ENCODE measurements at places on chromosomes 6 and 20.

GRCh38 chr20:4604580-4604979 lies 117.1 kb upstream of the PRND start:
- no peak for DNase-seq

DNA sequence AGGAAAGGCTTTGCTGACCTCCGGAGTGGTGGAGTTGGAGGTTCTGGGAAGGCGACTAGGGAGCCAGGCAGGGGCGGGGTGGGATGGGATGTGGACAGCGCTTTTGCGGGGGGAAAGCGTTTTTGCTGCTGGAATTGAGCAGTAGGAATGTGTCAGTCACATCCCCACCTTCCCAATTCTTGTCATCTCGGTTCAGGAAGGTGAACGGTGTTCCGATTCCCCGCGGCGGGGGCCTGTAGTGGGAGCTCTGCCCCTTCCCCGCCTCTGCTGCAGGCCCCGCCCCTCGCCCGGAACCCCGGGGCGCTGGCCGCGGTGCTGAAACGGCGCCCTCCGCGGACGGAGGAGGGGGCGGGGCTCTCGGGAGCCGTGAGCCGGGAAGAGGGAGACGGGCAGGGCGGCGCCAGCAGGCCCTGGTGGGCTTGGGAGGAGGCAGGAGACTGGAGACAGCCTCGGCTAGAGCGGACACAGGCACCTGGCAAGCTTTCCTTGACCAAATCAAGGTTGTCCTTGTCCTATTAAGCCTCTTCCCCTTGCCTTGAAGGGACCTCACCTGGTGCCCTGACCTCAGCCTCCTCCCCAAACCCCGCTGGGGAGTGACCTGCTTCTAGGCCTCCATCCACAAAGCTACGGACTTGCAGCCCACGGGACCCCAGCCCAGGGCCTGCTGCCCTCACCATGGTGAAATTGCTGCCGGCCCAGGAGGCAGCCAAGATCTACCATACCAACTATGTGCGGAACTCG lies at the start of gene LHFPL5:
Gene LHFPL5, plus strand, starts transcription at position 357 of the 741 bp plus-strand sequence. Its CDS starts 319 bp downstream, at position 676.
- peak; percentile 92 for DNase-seq

DNA sequence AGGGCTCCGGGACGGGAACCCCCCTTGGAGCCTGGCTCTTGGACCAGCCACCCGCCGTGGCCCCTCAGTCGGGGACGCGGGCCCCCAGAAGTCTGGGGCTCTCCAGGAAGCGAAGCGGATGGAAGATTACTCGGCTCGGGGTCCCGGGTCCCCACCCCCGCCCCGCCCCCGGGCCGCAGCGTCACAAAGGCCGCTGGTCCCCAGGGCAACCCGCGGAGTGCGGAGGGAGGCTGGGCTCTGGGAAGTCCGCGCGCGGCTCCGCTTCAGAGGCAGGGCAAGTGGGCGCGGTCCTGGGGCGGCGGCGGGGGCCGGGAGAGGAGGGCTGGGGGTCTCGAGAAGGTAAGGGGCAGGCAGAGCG lies at the start of gene FNDC11:
Gene FNDC11, plus strand, starts transcription at position 227 of the 358 bp plus-strand sequence. CDS start 1,505 bp downstream, outside the sequence.
- no peak for DNase-seq

DNA sequence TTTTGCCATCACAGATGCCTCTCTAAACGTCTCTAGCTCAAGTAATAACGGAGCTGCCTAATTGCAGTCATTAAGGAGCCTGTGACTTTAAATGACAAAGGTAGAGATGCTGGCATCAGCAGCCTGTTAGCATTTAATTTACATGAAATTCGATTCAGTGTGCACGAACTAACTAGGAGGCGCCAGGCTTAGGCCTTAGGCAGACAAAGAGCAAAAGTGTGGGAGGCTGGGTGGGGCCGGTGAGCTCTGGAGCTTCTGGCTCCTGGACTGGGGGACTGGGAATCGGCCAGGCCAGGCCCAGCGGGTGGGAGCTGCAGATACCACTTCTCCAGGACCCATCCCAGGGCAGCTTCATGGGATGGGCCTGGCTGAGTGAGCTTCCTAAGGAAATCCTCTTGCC lies 170.0 kb upstream of the AGPAT4 start:
- peak; percentile 20 for DNase-seq

GRCh38 chr20:19897891-19898290 lies 119.3 kb upstream of the NAA20 start:
- no peak for DNase-seq

DNA sequence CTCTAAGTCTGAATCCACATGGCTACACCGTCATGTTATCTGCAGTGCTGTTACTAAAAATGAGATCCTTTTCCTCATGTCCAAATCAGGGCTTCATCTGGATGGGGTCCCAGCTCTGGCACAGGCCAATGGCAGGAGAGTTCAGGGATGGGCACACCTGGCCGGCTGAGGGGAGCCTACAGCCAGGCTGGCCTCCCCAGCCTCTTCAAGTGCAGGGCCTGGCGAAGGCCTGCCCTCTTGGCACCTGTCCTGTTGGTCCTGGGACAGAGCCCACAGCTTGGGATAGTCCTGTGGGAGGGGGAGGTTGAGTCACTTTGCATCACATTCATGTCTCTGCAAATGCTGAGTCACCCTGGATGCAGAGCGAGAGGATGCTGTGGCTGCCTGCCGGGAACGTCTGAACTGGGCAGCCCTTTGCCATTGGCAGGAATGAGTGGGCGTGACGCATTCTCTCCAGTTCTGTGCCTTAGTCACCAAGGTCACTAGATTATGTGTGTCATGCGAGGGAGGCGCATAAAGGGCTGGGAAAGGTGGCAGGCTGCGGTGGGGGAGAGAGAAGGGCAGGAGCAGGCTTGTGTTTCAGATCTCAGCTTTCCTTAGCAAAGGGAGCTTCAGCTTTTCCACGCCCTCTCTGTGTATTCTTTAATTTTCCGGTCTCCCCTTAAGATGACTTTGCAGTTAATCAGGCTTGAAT lies 223.2 kb upstream of the ECI2 start:
- DNase-seq = peak; percentile 43

DNA sequence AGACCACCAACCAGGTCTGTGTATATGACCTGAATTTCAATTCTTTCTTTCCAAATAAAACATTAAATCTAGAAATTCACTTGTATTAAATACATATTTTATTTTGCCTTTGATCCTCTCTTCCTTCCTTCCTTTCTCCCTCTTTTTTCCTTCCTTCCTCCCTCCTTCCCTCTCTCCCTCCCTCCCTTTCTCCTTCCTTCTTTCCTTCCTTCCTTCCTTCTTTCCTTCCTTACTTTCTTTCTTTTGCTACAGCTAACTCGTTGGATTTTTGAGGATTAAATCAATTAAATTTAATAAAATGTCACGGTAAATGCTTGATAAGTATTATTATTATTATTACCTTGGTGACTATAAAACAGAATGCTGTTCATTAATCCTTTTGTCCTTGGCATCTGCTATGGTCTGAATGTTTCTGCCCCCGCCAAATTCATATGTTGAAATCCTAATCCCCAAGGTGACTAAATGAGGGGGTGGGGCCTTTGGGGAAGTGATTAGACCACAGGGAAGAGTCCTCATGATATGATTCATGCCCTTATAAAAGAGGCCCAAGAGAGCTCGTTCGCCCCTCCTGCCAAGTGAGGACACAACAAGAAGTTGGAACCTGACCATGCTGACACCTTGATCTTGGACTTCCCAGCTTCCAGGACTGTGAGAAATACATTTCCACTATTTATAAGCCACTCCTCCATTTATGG lies 67.6 kb upstream of the BTBD3 start:
- no peak for DNase-seq

GRCh38 chr6:160767647-160768019 lies 65.6 kb downstream of the PLG start:
- no peak for DNase-seq

- no peak for DNase-seq
These were observed 1.9 kb upstream of the NFKBIE start for GRCh38 chr6:44267252-44267651.

Measured in HEK293T (cell line).